ENCODE measurements at places on chromosomes 11 and 22.

DNA sequence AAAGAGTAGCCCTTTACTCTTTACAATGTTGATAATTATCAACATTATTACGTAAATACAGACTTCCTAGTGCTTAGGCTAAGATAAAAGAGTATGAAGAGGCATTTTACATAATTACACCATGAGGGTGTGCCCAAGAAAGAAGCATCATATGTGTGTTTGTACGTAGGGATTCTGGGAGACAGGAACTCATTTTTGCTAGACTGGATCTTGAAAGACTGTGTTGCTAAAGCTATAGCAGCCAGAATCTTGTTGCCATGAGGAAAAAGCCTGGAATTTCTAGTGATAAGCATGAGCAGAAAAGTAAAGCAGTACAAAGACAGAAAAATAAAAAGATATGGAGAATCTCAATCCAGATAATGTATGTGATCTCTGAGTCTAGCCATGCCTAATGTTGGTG, 72.1 kb downstream of the JRKL start:
- peaks cover 33% of the 10 kb centered on the region for H3K27me3 ChIP-seq
- H3K4me1 ChIP-seq: no peaks in the 10 kb centered on the region
- no peak overlapping the region for H3K4me3 ChIP-seq
- no peak for DNase-seq
- no peaks in the 10 kb centered on the region for H3K36me3 ChIP-seq

GRCh38 chr11:78044706-78045105, 19.0 kb upstream of the THRSP start:
- no peak for DNase-seq
- H3K36me3 ChIP-seq: no peaks in the 10 kb centered on the region
- no peak overlapping the region for H3K4me3 ChIP-seq
- peaks cover 13% of the 10 kb centered on the region for H3K4me1 ChIP-seq
- peaks cover 5% of the 10 kb centered on the region for H3K27me3 ChIP-seq

- peak overlapping the region; percentile 99 for H3K4me3 ChIP-seq
- H3K36me3 ChIP-seq: no peaks in the 10 kb centered on the region
- no peaks in the 10 kb centered on the region for H3K27me3 ChIP-seq
- peak overlapping the region; percentile 98 for H3K27ac ChIP-seq
These were observed 2.1 kb upstream of the MTFP1 start for GRCh38 chr22:30423301-30423958.

- no peak overlapping the region for H3K4me3 ChIP-seq
- H3K27me3 ChIP-seq: peaks cover 20% of the 10 kb centered on the region
- DNase-seq: no peak
- H3K4me1 ChIP-seq: peaks cover under 1% of the 10 kb centered on the region
- no peaks in the 10 kb centered on the region for H3K36me3 ChIP-seq
These were observed 4.4 kb upstream of the B3GNT6 start for GRCh38 chr11:77029829-77030228.

DNA sequence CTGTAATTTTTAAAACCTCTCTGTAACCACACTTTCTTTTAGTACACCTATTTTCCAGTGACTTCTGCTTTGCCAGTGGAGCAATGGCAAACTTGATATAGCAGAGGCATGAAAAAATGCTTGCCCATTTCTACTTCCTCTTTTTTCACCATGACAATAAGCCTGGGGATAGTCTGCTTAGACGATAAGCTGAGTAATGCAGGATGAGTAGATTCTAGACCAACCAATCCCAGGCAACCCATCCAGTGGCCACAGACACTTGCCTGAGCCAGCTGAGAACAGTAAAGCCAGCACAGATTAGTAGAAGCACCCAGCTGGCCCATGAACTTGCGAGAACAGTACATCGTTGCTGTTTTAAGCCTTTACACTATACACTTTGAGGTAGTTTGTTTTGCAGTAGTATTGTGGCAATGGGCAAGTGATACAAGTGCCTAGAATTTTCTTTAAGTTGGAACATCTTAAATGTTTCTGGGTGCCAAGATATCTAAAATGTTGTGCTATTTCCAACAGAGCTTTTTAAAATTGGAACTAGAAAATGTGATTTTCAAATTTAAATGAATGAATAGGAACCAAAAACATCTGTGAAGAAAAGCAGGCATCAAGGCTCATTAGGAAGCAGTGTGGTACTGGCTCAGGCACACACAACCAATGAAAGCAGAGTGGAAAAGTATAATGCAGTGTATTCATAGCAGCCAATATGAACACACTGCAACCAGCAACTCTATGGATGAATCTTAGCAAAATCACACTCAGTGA, 37.7 kb downstream of the DDI1 start:
- peaks cover 3% of the 10 kb centered on the region for H3K4me1 ChIP-seq
- no peaks in the 10 kb centered on the region for H3K27me3 ChIP-seq
- no peak overlapping the region for H3K4me3 ChIP-seq
- DNase-seq: no peak
- H3K27ac ChIP-seq: peak overlapping the region; percentile 5
- no peaks in the 10 kb centered on the region for H3K36me3 ChIP-seq

DNA sequence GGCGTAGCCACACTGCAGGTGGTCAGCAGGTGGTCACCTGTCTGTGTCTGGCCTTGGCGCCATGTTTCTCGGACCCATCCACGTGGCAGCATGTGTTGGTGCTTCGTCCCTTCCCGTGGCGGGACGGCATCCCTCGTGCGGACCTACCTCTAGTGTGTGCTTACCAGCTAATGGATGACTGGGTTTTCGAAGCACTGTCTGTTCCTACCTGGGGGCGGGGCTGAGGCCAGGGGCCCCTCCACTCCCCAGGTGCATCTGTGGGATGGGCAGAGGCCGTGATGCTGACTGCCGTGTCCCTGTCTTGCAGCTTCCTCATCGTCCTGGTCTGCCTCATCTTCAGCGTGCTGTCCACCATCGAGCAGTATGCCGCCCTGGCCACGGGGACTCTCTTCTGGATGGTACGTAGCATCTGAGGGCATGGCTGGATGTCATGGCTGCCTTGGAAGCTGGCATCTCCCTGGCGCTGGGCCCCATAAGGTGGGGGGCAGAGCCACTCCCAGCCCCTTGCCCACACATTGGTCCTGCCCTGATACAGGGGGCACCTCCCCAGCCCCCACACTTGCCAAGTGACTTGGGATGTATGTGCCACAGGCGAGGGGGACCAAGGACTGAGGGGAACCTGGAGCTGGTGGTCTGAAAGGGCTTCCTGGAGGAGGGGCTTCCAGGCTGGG, 82.9 kb downstream of the KCNQ1 start:
- DNase-seq: no peak
- H3K27ac ChIP-seq: no peak overlapping the region
- no peaks in the 10 kb centered on the region for H3K27me3 ChIP-seq
- H3K4me3 ChIP-seq: no peak overlapping the region

- no peak for DNase-seq
- H3K36me3 ChIP-seq: no peaks in the 10 kb centered on the region
- no peaks in the 10 kb centered on the region for H3K27me3 ChIP-seq
- peaks cover 30% of the 10 kb centered on the region for H3K4me1 ChIP-seq
- H3K27ac ChIP-seq: no peak overlapping the region
These were observed 33.4 kb downstream of the INSC start for GRCh38 chr11:15148169-15148568.

DNA sequence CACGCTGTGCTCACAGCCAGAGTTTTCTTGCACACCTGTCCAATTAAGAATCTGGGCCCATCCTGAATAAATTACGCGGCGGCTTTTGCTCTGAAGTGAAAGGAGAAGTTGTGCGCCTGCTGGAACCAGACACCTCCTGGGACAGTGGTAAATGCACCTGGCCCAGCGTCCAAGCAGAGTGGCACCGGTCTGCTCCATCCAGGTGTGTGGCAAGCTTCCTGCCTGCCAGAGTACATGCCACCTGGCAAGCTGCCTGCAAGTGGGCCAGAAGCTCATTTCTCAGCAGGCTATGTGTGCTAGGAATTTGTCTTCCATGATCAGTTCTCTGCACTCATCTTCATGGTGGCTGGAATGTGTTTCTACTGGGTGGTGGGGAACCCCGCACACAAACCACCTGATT, 660.6 kb downstream of the ETS1 start:
- peaks cover 6% of the 10 kb centered on the region for H3K27me3 ChIP-seq
- no peak overlapping the region for H3K27ac ChIP-seq
- no peaks in the 10 kb centered on the region for H3K36me3 ChIP-seq
- DNase-seq: no peak
- no peaks in the 10 kb centered on the region for H3K4me1 ChIP-seq
- H3K4me3 ChIP-seq: no peak overlapping the region

GRCh38 chr11:76114238-76114637, 92.1 kb downstream of the WNT11 start:
- H3K36me3 ChIP-seq: peaks cover 9% of the 10 kb centered on the region
- H3K4me3 ChIP-seq: no peak overlapping the region
- H3K4me1 ChIP-seq: peaks cover 21% of the 10 kb centered on the region
- H3K27me3 ChIP-seq: no peaks in the 10 kb centered on the region
- DNase-seq: no peak

DNA sequence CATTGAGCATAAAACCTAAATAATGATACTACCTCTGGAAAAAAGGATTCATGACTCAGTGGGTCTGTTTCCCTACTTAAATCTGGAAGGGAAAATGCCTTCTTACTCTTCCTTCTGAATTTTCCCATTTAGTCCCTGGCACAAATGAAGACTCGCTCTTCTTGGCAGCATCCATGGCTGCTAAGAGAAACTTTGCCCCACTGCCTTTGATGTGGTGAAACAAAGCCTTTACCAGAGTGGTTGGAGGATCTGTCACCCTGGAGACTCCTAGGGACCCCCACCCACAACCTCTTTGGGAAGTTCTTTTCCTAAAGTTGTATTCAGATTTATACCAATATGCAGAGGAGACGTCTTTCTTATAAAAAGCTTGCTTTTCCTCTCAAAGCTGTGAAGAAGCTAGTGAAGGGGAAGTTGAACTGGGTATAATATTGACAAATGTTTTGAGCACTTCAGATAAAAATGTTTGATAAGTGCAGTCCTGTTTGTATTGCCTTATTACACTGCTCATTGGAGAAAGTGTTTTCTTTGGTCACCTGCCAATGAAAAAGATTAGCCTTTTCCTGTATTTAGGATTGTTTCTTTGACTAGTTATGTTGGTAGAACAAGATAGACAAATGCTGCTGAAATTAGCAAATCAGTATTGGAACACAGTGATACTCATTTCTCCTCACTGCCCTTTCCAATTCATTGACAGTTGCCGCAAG, 77.3 kb downstream of the ARFGAP2 start:
- H3K4me1 ChIP-seq: peaks cover 4% of the 10 kb centered on the region
- no peaks in the 10 kb centered on the region for H3K27me3 ChIP-seq
- no peaks in the 10 kb centered on the region for H3K36me3 ChIP-seq
- no peak overlapping the region for H3K4me3 ChIP-seq
- H3K27ac ChIP-seq: no peak overlapping the region
- DNase-seq: no peak

DNA sequence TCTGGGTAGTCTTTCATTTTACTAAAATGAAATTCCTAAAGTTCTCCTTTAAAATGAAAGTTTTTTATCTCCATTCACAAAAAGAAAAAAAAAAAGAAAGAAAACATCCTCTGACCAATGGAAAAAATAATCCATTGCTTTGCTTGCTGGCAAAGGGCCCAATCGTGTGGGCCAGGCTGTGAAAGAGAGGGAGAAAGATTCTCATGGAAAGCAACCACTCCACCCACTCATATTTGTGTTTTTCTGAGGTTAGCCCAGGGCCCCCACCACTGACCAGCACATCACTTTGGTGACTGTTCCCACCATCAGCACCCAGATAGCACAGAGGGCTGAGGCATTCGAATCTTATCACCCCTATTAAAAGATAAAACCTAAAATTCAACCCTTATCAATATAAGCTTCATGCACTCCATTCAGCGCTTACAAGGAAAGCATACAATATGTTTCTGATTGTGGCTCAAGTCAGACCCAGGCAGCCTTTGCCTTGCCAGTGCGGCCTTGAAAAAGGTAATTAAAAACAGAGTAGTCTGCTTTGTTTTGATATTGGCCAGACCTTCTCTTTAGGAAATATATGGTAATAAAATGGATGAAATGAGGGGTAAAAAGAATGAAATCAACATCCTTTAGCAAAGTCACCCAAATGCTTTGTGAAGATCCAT, 192.8 kb downstream of the ETS1 start:
- no peak overlapping the region for H3K27ac ChIP-seq
- peaks cover 25% of the 10 kb centered on the region for H3K4me1 ChIP-seq
- H3K36me3 ChIP-seq: no peaks in the 10 kb centered on the region
- DNase-seq: no peak
- H3K4me3 ChIP-seq: no peak overlapping the region
- H3K27me3 ChIP-seq: no peaks in the 10 kb centered on the region

DNA sequence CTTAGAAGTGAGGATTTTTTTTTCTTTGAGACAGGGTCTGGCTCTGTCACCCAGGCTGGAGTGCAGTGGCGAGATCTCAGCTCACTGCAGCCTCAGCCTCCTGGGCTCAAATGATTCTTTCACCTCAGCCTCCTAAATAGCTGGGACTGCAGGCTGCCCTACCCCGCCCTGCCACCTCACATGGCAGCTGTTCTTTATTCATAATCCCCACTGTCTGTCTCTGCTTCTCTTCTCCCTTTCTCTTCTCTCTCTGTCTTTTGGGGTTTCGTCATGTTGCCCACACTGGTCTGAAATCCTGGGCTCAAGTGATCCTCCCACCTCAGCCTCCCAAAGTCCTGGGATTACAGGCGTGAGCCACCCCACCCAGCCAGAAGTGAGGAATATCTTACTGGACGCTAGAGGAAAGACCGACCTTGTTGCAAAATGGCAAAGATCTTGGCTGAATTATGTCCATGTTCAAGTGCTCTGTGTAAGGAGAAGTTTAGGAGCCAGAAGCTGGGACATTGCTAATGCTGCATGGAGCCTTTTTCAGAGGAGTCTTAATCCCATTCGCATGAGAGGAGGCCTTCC, 21.9 kb downstream of the KRTAP5-5 start:
- H3K36me3 ChIP-seq: no peaks in the 10 kb centered on the region

- no peaks in the 10 kb centered on the region for H3K4me1 ChIP-seq
- no peak overlapping the region for H3K27ac ChIP-seq
- H3K36me3 ChIP-seq: no peaks in the 10 kb centered on the region
- no peak for DNase-seq
These were observed 35.2 kb downstream of the LRFN4 start for GRCh38 chr11:66891851-66892660.

DNA sequence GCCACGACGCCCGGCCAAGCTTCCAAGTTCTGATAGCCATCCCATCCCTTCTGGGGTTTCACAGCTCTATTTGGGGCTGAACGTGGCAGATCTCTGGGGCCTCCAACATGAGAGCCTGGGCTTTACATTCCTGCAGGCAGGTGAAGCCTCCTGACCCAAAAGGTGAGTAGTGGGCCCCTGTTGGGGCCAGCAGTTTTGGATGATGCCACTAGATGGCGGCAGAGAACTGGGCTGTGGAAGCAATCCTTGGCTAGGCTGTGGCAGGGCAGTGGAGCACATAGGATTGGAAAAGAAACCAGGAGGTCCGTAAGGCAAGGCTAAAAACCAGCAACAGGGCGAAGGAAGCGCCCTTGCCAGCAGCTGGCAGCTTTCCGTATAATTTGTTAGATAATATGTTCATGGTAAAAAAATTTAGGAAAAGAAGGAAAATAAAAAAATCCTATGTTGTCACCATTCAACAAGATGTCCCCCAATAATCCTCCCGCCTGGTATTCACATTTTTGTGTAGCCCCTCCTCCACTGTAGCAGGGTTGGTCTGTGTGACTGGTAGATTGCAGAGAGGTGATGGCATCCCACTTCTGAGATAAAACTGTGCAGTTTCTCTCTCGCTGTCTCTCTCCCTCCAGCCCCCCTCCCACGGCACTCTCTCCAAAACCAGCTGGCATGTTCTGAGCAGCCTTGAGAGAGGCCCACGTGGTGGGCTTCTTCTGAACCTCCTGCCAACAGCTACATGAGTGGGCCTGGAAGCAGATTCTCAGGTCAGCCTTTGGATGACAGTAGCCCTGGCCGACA, 43.6 kb upstream of the OR4B1 start:
- H3K4me3 ChIP-seq: no peak overlapping the region
- no peaks in the 10 kb centered on the region for H3K27me3 ChIP-seq
- peak overlapping the region; percentile 72 for H3K27ac ChIP-seq
- peak; percentile 29 for DNase-seq
- no peaks in the 10 kb centered on the region for H3K36me3 ChIP-seq
- H3K4me1 ChIP-seq: peaks cover 28% of the 10 kb centered on the region

Measured in naive B cell (primary cell).